ENCODE measurements at places on chromosomes 11 and 22.

DNA sequence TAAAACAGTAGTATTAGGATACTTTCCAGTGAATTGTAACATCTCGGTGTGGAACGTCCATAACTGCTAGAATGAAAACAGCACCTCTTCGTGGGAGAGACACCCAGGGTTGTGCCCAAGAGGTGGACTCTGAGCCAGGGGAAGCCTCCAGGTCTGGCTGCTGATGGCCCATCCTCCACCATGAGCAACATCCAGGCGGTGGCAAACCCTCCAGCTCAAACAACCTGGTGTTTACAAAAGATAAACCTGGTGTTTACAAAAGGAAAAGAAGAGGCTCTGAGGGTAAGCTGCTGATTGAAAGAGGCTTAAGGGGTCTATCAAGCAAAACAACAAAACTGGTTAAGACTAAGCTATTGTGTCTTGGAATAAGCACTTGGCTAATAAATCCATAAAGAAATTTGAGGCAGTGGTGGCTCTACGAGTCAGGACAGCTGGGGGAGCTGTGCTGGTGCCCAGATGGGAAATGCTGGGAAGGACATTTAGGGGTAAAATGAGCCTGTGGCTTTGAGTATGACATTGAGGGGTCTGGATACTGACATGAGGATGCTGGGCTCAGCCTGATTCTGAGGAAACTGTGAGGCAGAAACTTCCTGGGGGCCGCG, 909.0 kb downstream of the BRD1 start:
- DNase-seq, result no peak

DNA sequence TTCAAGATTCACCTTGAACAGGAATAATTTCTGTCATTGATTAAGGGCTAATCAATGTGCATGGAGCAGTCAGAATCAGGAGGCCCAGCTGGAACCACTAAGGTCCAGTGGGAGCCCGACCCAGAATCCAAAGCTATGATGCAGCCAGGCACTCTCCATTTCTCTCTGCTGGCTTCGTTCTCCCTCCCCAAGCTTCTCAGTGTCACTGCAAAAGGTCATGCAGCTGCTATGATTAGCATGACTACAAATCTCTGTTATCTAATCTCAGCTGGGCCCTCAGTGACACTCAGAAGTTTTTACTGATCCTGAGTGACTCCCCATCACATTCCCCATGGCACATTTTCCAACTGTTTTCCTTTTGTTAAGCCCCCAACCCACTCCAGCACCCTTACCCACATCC, 31.1 kb upstream of the PRSS23 start:
- DNase-seq, result no peak

DNA sequence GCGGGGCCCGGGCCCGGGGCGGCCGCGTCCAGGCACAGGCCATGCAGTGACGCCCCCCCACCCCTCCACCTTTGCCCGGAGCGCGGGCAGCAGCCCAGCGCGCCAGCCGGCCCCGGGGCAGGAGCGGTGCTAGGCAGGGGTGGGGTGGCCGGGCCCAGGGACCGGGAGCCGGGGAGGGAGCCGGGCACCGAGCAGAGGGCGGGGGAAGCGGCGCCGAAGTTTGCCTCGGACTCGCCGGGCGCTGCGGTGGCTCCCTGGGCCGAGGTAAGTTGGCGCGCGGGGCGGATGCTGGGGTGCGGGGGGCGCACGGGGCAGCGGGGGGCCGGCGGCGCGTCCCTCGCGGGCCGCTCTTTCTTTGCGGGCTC, 332 bp downstream of the TEAD1 start:
- peak; percentile 52 for DNase-seq

DNA sequence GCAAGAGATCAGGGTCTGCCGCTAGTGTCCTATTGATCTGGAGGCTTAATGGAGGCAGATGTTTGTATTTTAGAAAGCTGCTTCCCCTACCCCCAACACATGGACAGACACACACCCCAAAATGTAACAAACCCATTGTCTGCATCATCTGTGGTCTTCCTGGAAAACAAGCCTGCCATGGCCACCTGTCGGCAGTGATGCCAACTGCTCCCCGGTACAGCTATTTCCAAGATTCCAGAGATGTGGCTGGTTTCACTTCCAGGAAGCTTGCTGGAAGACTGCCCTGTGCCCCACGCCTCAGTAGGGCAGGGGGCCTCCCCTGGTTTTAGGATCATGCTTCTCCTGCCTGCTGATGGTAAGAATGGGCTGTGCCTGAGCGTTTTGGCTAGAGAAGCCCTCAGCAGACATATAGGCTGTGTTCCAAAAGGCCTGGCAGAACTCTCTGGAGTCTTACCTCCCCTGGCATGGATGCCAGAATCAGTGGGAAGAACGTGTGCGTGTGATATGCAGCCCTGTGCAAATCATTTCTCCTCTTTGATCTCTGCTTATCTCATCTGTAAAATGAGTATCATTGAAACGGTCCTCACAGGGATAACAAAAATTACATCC, 108.6 kb downstream of the FBXO7 start:
- DNase-seq, result no peak

DNA sequence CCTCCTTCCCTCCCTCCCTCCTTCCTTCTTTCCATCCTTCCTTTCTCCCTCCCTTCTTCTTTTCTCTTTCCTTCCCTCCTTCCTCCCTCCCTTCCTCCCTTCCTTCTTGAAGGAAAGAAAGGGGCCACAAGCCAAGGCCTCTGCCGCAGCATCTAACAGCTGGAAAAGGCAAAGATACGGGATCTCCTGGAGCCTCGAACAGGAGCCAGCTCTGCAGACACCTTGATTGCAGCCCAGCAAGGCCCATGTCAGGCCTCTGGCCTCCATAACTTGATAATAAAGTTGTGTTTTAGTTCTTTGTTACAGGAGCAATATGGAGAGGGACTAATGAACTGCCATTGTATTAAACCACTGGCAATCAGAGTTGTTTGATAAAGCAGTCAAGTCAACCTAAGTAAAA, 348.9 kb upstream of the B3GAT1 start:
- DNase-seq, result no peak

GRCh38 chr11:65298655-65299179, 15.9 kb upstream of the CDC42EP2 start:
- DNase-seq, result no peak

DNA sequence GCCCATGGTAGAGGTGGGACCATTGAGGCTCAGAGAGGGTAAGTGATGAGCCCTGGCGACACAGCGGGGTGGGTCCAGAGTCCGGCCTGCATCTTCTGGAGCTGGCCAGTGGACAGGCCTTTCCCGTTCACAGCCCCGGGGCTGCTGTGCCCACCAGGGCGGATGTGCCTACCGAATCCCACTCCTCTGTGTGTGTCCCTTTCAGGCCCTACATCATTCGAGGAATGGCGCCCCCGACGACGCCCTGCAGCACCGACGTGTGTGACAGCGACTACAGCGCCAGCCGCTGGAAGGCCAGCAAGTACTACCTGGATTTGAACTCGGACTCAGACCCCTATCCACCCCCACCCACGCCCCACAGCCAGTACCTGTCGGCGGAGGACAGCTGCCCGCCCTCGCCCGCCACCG, 11.9 kb upstream of the PPP6R3 start:
- DNase-seq, result no peak

DNA sequence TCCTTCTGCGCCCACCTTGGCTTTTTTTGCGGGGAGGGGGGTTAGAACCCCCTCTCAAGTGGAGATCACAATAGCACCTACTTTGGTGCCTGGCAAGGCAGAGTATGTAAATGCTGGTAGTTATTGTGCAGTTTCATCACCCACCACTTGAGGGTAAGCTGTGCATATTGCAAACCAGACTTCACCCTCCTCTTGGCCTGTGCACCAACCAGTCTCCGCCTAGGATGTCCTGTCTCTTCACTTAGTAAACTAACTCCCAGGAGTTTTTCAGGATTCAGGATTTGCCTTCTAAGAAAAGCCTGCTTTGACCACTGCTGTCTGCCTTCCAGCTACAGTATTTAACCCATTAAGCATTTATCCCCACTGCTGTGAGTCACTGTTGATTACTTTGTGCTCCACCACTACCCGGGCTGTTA, 2.0 kb upstream of the UBXN1 start:
- peak; percentile 82 for DNase-seq

DNA sequence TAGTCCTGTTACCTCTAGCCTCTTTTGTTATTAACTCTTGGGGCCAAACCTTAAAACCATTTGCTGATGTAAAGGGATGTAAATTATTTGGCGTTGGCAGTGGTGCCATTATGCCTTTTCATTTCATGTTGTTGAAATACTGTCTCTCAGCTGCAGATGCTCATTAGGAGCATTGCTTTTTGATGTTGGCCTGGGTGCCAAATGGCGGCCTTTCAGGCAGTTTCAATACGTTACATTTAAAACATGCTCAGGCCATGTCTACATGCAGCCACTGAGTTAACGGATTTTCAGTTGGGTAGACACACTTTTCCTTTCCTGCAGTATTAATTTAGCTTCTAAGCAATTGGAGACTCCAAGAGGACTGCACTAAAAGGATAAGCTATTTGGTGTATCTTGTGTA, 5.3 kb downstream of the NCAM1 start:
- no peak for DNase-seq

GRCh38 chr22:40819599-40820140, 524 bp upstream of the SLC25A17 start:
- DNase-seq, result peak; percentile 7

GRCh38 chr11:134576721-134577171, 164.7 kb upstream of the B3GAT1 start:
- no peak for DNase-seq

DNA sequence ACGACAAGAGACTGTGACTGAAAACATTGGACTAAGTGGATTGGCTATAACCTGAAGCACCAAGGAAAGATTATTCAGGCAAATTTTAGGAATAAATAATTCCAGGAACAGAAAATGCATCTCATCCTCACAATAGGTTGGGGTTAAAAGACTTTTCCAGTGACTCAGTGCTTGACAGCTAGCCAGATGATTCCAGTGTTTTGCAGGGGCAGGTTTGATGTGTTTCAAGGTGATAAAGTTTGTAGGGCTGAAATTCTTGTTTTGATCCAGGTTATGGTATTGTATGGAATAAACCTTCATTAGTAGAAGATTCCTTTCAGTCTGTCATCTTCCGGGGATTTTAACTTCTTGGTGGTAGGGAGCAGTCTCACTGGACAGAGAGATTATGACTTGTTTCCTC, 2.3 kb downstream of the EXT2 start:
- DNase-seq, result no peak

GRCh38 chr11:111731821-111732220, 34.4 kb downstream of the PPP2R1B start:
- no peak for DNase-seq

DNA sequence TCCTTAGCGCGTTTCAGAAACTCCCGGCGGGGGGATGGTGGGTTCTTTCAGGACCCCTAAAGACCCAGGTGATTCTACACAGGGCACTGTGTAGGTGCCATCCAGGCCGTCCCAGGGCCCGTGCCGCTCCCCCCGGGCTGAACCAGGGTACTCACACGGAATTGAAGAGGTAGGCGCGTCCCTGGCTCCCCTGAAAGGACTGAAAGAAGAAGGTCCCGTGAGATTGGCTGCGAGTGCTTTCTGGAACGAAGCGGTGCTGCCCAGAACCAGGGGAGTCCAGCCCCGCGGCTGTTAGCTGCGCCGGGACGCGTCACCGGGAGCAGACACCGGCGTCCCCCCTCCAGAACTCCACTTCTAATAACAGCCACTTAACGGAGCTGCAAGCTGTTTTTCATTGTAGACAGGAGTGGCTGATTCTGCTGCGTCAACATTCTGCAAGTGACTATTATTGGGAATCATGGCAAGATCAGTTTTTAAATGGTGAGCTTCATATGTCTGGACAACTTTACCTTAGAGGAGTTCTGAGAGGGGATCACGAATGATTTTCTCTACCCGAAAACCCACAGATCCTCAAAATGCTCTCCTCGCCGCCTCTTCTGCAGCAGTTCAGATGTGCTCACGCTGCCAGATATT, 31.8 kb downstream of the YPEL1 start:
- no peak for DNase-seq

DNA sequence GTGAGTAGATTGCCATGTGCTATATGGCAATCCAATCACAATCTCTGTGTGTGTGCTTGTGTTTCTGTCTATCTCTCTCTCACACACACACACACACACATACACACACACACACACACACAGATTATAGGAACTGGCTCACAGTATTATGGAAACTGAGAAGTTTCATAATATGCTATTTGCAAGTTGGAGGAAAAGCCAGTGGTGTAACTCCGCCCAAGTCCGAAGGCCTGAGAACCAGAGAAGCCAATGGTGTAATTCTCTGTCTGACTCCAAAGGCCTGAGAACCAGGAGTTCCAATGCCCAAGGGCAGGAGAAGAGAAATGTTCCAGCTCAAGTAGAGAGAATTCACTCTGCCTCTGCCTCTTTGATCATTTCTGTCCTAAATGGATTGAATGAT, 37.2 kb downstream of the GLYATL2 start:
- no peak for DNase-seq

GRCh38 chr11:16111690-16112089, 244.7 kb downstream of the SOX6 start:
- no peak for DNase-seq

- no peak for DNase-seq
Measured at GRCh38 chr11:108525161-108525560, 27.0 kb upstream of the POGLUT3 start.

DNA sequence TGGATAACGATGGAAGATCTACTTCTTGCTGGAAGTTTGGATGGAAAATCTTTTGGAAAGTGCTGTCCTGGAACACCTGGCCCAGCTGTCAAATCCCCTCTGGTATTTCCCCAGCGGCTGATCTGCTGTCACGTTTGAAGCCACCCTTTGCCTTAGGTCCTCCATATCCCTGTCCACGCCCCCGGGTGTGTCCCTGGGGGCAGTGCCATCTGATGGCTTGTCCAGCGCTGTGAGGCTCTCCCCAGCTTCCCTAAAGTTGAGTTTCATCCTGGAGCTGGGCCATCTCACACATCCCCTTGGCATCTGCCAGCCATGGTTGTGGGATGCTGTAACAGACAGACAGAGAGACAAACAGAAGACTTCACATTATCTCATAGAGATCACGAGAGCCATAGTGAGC, 3.1 kb upstream of the IGLL1 start:
- no peak for DNase-seq

- no peak for DNase-seq
Measured at GRCh38 chr11:76978818-76979217, 55.4 kb upstream of the B3GNT6 start.

- no peak for DNase-seq
Measured at GRCh38 chr11:107804971-107805370, 53.6 kb downstream of the SLC35F2 start.

GRCh38 chr11:35526370-35526792, 965 bp upstream of the PAMR1 start:
- no peak for DNase-seq

GRCh38 chr22:31753634-31754501, at the start of gene DEPDC5:
TSS of gene DEPDC5 (plus strand) at chr22:31754019. CDS start at chr22:31754922, 903 bp downstream.
- peak; percentile 98 for DNase-seq

GRCh38 chr11:35360055-35360530, 59.3 kb downstream of the SLC1A2 start:
- no peak for DNase-seq

- peak; percentile 1 for DNase-seq
Measured at GRCh38 chr11:16367252-16367651, 10.9 kb upstream of the SOX6 start.

GRCh38 chr22:36884349-36885158, 23.7 kb downstream of the NCF4 start:
- DNase-seq, result no peak

- DNase-seq, result no peak
Measured at GRCh38 chr22:31340360-31340759, 5.8 kb downstream of the PATZ1 start.

Data from GM12865 (cell line).